ENCODE measurements at places on chromosomes 13 and 19.

DNA sequence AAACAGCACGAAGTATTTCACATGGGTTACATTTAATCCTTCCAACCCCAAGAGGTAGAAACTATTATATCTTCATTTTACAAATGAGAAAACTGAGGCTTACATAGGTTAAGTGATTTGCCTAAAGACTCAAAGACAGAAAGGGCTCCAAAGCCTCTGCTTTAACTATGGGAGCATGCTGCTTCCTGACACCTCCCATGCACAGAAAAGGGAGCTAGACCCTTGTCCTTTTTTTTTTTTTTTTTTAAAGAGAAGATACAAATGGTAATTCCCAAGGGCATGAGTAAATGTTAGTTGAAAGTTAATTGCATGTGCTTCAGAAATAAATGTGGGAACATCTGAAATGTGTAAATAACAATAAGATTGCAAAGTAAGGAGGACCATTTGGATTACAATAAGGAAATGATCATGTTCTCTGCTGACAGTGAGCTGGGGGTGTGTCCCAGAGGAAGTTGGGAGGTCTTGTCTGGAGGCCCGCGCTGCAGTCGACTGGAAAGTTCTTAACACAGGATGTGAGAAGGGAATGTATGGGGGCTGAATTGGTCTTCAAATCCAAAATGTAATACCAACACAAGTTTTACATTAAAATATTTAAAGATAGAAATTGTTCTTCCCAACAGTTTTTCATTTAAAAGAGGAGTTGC is 500.3 kb downstream of the KLF12 start:
- DNase-seq, result no peak

DNA sequence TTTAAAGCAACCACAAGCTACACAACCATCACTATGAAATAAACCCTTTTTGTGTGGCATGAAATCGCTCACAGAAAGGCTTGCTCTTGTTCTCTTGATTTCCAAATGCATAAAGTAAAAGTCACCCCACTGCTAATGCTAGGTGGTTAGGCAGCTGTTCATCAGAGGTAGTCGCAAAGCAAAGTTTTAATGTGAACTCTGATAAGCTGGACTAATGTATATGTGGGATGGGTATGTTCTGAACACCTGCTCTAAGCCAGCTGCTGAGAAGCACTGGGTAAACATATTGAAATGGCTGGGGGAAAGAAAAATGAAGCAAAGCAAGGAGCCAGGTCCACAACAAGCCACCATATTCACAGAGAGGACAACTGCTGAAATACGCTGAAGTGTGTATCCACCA is 142.3 kb downstream of the KLF12 start:
- DNase-seq, result no peak

DNA sequence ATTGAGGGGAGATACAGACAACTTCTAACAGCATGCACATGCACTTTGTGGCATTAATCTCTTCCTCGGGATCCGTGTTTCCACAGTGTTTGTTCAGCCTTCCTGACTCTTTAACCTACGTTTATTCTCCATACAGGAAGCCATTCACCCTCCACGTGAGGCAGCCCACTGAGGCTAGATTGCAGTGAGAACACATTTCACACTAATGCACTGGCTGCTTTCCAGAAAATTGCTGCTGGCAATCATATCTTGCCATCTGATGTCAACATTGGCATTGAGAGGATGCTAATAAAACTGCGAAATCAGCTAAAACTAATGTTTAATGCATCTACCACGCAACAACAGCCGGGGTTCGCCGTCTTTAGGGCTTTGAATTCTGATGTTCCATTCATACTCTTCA is 30.0 kb downstream of the DCLK1 start:
- DNase-seq, result no peak

GRCh38 chr13:99966064-99966805 is 5.3 kb downstream of the ZIC5 start:
- DNase-seq, result no peak

DNA sequence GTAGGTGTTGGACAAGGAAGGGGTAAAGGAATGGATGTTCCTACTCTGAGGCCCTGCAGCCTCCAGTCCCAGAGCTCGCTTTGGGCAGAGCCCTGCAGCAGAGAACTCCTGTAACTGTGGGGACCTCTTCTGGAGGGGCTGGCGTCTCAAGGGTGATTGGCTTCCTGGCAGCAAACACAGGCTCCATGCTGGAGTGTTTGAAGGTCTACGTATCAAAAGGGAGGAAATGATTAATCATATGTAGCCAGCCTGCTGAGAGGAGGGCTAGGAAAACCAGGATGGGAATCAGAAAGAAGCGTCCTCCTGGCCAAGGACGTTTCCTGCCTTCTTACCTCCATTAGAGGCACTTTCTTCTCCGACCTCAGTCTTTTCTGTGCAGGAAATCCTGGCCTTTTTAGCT is 208.5 kb downstream of the TSHZ3 start:
- no peak for DNase-seq

DNA sequence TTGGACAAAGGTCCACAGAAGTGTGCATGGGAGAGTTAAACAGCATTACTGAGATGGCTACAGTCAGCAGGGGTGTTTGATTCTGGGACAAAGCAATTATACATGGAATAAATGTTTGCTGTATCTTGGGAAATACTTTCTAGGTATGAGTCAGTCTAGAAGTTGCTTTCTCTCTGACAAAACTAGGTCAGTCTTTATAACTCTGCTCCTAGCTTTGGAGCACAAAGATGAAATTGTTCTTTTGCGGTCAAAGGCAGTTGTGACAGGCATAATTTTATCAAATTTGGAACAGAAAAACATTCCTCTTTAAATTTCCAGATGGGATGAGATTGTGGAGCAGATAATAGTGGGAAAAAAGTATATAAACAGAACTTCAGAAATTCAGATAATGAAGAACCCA is 1045.4 kb upstream of the MIR17HG start:
- no peak for DNase-seq

- DNase-seq, result peak; percentile 95
Observed at GRCh38 chr19:48321372-48321621, 4.1 kb upstream of the EMP3 start.

DNA sequence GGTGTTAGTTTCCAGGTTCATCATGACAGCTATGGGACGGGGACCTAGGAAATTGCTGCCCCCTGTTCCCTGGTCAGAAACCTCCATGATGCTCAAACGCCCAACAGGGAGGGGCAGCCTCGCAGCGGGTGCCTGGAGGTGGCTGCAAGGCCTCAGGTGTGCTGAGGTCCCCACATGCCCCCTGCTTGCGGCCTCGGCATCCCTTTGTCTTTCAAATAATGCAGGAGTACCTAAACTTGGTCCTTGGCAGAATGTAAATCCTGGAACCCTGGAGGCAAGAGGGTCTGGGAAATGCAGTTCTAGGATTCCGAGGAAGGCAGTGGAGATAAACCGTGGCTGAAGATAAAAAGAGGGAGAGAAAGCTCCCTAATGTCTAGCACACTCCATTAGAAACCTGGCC is 52.4 kb downstream of the SKA3 start:
- no peak for DNase-seq

DNA sequence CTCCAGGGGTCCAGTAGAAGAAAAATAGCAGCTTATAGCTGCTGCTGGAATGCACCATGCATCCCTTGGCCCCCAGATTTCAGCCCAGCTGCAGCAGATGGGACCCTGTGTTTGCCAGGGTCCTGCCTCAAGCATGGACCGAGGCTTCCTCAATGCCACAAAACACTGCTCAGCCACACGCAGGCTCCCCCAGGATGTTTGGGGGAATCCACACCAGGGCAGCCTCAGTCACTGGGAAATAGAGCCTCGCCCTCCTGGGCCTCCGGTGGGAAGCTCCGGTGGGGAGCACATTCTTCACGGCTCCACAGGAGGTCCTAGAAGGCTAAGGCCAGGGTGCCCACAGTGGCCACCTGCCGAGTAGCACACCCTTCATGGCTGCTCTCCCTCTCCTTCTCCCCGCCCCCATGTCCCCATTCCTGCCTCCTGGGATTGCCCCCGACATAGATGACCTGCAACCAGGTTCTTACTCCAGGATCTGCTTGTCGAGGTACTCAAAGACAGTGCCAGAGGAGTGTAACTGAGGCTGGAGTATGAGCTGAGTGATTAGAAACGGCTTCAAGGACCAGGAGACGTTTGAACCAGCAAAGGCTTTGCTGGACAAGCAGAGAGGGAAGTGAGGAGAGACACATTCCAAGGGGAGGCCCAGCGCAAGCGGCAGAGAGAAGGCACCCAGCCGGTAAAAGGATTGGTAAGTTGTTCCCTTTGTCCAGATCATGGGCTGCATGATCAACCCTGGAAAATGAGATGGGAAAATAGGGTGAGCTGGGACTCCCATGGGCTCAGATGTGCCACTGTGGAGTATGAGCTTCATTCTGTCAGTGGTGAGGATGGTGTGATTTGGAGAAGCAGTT is 110.7 kb upstream of the UQCRFS1 start:
- DNase-seq, result no peak

GRCh38 chr13:91331047-91331915 is 16.2 kb upstream of the MIR17HG start:
- DNase-seq, result no peak

- no peak for DNase-seq
Observed at GRCh38 chr13:51623473-51623872, 39.2 kb downstream of the WDFY2 start.

DNA sequence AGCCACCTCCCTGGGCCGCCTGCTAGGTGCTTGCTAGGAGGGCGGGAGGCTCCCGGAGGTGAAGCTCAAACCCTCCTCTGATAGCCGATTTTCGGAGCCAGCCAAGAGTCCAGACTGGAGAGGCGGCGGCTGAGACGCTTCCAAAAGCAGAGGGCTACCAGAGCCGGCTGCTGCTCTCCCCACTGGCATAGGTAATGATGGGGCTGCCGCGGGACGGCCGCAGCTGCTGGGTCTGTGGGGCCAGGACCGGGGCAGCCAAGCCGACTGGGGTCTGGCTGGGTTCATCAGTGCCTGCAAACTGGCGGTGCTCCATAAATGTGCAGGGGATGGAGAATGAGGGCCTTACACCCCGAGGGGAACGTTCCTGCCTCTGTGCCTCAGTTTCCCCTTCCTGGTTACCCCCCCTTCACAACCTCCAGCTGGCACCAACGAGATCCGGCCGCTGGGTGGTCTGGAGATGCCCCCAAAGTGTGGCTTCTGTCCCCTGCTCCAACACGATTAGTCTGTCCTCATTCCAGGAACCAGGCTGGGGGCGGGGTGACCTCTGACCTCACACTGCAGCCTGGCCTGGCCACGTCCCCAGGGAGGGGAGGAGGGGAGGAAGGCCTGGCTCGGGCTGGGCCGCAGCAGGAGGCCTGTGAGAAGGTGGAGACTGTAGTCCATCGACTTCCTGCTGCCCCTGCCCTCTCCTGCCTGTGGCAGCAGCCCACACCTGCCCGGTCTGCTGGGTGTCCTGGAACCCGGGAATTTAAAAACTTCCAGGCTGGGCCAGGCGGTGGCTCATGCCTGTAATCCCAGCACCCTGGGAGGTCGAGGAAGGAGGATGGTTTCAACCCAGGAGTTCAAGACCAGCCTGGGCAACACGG is 3.8 kb upstream of the WDR18 start:
- no peak for DNase-seq

DNA sequence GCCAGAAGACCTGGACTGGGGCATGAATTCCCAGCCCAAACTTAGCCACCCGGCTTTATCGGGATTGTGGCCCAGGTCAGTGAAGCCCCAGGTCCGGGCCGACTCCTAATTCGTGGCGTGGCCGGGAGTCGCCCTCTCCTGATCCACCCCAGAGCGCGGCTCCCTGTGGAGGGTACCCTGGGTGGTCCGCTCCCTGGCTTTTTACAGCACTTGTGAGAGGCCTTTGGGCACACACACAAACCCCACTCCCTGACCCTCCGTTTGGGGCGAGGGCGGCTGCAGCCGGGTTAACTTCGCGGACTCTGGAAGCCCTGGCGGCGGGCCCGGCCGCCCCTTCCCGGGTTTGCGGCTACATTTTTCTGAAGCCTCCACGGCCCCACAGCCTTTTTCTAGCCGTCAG is 56.4 kb downstream of the ZNF568 start:
- DNase-seq, result no peak

GRCh38 chr13:91609353-91609752 is 210.9 kb downstream of the GPC5 start:
- DNase-seq, result no peak

DNA sequence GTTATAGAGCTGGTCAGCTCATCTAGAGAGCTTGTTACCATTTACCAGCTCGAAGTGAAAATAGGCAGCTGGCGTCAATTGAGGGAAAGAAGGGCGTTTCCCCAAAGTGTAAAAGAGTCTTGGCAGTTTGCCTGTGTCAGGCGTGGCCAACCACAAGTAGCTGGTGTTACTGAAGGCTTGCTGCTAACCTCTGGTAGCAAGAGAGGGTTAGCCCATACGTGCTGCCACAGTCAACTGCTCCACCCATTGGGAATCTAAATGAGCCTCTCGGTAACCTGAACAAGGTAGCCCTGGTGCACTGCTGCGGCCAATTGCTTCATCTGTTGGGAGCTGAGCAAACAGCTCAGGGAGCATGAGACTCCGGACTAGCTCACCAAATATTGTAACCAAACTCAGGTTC is 314.9 kb upstream of the SLITRK5 start:
- no peak for DNase-seq

GRCh38 chr19:41265395-41266153 is 1.4 kb downstream of the HNRNPUL1 start:
- DNase-seq, result peak; percentile 32

DNA sequence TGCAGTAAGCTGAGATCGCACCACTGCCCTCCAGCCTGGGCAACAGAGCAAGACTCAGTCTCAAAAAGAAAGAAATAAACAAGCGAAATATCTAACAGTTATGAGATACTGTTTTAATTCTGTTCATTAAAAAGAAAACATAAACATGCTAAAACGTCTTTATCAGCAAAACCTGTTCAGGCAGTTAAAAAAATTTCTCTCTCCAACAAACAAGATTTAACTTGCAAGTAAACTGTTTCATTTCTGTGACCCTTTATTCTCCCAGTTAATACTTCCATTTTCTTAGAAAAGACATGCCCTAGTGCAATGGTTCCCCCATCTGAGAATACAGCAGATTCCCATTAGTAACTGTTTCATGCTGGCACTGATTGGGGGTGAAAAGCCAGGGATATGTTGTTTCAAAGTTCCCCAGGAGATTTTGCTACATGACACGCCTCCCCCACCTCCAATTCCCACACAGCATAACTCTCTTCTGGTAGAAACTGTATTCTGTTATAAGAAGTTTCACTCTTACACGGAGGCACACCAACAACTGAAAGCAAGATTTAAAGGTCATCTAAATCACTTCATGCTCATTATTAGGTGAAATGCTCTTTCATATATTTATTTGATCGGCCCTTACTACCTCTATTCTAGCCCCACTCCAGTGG is 24.4 kb downstream of the ELF1 start:
- DNase-seq, result peak; percentile 59

- DNase-seq, result no peak
Observed at GRCh38 chr13:69288026-69288425, 819.6 kb upstream of the ATXN8OS start.

GRCh38 chr13:108195146-108195545 is 20.2 kb downstream of the LIG4 start:
- DNase-seq, result no peak
